ENCODE measurements at places on chromosomes 3 and 15.

GRCh38 chr3:110384601-110385000, 687.0 kb upstream of the NECTIN3 start:
- no peak for DNase-seq

DNA sequence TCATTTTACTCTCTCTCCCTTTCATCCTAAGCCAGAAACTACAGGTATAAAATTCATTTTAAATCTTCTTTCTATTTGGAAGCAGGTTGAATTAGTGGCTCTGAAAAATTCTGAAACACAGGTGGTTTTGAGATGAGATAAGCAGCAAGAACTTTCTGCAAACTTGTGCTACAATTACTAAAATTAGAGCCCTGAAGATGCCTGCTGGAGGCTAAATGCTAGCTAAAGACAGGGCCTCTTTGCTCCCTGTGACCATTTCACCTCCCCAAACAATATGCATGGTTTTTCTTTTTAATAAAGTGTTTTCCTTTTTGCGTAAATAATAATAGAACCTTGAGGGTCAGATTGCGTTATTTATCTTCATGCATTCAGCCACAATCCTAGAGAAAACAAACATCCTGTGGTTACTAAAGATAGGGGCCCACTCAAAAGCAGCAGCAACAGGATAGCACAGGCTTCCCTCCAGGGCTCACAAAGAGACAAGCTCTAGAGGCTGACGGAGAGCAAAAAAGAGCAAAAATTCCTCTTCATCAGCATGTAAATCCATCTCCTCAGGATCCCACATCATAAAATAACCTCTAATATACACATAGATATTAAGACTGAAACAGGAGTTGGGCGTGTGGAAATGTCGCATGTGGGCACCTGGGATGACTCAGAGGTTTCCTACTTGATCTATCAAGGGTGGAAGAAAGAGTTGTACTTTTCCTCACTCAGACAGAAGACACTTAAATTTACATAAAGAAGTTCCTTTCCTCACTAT, 26.5 kb upstream of the CP start:
- no peak for DNase-seq

GRCh38 chr15:57866149-57866736, 159.7 kb downstream of the POLR2M start:
- peak; percentile 63 for DNase-seq

DNA sequence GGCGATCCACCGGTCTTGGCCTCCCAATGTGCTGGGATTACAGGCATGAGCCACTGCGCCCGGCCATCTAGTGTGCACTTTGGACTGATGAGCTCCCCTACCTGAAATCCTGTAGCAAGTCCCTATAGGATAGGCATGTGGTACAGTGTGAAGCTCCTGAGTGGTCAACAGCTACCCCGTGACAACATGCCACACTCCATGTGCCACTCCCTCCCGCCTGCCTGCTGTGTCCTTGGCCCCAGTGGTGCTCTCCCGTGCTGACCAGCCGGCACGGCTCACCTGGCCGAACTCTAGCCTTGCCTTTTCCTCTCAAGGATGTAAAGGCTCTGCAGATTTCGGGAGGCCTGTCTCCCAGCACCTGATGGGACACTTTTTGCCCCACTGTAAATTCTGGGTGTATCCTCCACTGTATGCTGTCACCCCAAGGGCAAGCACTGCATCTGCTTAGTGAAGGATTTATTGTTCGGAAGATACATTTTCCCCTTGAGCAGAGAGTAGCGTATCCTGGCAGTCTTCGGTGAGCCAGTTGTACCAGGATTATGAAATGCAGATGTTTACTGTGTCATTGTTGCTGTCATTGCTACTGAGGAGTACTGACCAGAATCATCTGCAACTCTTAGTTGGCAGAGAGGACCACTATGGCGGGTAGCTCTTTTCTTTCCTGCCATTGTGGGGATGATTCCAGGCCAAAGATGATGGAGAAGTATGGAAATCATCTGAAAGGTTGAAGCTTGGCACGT, 64.7 kb downstream of the IGF1R start:
- no peak for DNase-seq

DNA sequence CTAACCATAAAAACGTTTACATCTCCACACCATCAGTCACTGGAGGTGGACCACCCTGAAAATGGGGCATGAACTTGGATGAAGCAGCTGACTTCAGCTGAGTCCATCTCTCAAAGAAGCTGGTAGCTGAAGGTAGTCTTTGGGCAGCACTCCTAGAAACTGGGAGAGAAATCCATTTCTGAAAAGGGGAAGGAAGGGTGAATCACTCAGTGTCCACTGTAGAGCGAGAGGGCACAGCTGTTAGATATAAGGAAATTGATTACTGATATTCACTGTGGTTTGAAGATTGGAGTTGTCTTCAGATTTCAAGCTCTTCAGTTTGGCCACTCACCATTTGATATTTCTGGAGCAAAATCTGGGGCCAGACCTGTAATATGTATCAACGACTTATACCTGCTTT, 499.0 kb upstream of the UBE2E2 start:
- DNase-seq: no peak

DNA sequence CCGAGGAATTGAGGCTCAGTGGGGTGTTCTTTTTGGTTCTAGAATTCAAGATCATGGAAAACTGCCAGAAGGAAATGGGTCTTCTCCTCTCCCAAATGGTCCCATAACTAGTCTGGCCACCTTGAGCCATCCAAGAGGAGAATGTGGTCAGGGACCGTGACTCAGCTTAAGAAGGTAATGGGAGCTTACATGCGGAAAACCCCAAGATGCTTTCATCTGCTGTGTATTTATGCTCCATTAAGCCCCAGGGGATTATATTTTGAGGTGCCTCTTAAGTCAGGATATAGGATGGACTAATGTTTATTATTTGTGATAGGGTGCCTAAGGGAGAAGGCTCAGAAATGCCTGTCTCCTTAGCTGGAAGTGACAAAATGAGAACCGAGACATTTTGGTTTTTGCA, 39.2 kb upstream of the DLG1 start:
- no peak for DNase-seq
